ENCODE measurements at places on chromosomes 2 and 18. TPM values are rescaled to one million over a fixed set of nuclear protein-coding genes. Genes with fewer than 3 reads are reported as not detected.

DNA sequence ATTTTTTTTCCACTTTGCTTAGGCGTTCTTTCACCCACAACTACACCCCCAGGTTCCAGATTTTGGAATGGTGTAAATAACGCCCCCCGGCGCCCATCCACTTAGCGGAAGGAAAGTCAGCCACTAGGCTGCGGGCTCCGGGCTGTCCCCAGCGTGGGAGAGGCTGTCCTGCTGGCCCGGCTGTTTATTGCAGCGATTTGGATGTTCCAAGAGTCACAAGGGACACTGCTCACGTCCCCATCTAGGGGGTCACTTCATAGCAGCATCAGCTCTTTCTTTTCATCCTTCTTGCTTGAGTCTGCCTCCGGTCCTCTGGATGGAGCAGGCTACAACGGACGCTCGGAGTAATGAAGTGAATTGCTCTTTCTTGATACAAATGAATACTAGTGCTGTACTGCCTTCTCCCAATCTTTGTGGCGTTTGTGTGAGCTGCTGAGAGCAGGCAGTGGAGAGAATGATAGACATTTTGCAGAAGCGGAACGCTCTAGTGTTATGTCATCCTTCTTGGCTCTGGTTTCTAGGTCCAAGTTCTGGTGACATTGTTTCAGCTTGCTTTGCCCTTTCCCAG is 50.7 kb upstream of the PAIP2B start:
- DNase-seq = peak; percentile 71
- H3K4me1 ChIP-seq = peaks cover 10% of the 10 kb centered on the region
- H3K4me3 ChIP-seq = peak overlapping the region; percentile 91
- H3K27ac ChIP-seq = no peak overlapping the region
- H3K36me3 ChIP-seq = peaks cover 2% of the 10 kb centered on the region

DNA sequence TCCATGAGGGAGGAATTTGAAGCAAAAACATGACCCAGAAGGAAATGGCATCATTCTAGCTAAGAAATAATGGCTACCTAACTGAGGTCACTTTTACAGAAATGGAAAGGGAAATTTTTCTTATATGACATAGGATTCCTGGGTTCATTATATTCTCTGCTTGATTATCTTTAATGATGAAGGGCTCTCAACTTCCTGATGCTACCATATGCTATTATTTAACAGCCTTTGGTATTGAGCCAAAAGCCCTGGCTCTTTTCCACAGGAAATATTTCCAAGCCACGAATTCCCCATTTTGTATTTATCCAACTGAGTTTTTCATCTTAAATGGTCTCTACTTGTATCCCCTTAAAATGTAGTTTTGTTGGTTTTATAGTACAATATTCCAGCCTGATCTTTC is 63.2 kb upstream of the NPAS2 start:
- H3K4me3 ChIP-seq = no peak overlapping the region
- no peaks in the 10 kb centered on the region for H3K4me1 ChIP-seq
- no peak for DNase-seq
- no peaks in the 10 kb centered on the region for H3K36me3 ChIP-seq

Gene RNASEH1
- total RNA-seq = 33.7 TPM

Gene EPB41L3
- total RNA-seq = 13.1 TPM

Data from neural crest cell (in vitro differentiated cells).